ENCODE measurements at places on chromosomes 5 and 9.

DNA sequence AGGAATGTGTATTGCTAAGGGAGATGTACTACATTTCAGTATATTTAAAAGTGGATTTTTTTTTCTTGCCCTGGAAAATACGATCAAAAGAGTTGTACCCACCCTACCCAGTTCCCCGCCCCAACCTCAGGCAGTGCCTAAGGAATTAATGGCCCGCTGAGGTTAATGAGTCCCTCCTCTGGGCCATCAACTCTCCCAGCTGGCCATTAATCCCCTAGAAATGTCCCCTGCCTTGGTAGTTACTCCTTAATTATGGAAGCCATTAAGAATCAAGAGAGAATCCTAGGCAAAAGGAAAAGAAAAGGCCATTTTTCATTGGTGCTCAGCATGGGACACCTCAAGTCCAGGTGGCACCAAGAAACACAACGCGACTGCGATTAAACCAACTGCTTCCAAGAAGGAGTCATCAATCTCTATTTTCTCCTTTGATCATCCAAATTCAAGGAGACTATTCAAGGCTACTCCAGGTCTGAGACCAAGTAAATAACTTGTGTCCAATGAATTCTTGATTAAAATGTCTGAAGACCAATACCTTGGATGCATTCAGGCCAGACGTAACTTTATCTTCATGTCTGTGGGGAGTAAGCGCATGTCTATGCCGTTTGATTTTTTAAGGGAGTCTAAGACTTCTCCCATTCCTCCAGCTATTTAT is 1962.2 kb upstream of the WWC1 start:
- DNase-seq = no peak

GRCh38 chr5:88887342-88887741 is 4.4 kb upstream of the MEF2C start:
- DNase-seq = no peak

DNA sequence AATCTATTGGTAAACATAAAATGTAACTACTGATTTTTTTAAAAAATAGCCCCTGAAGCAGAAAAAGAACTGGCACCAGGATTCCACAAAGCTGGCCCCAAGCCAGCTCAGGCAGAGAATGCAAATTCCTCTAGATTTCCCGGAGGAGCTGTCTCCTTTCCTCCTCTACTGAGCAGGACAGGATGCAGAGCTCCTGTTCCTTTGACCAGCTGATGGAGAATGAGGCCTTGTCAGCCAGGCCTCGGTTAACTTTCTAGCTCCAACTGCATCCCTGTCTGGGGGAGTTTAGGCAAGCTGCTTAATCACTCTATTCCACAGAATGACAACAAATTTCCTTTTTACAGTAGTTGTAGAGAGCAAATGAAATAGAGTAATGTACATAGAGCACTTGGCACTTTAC is 155.5 kb downstream of the GNAQ start:
- no peak for DNase-seq

DNA sequence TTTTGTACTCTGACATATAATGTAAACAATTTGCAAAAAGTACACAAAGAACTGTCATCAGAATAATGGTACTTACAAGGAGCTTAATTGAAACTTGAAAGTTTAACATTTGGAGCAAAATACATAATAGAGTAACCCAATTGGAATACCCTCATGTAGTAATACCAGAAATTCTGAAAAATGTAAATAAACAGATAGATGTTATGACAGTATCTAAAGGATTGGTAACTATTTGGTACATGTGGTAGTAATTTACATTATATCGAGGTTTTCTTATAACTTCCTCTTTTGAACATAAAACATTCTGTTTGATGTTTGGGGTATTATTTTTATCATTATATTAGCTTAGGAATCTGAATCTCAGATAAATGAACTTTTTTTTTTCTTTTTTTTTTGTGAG is 211.7 kb upstream of the ELL2 start:
- no peak for DNase-seq

DNA sequence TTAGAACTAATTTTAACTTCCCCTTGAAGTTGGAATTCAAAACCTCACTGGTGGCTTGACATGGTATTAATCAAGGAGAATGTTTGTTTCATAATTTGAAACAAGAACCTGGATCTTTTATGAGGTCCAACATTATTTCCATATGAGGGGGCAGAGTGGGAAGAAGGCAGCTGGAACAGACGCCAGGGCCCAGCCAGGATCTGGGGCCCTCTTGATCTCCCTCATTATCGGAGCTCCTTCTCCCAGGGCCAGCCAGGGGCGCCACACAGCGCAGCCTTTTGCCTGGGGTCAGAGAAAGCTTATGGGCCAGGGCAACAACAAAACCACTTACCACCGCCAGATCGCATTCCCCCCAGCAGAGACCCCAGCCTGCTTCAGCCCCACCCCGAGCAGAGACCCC is 27.1 kb upstream of the NKD2 start:
- DNase-seq = no peak

- DNase-seq = no peak
Measured at GRCh38 chr5:135095052-135095715, 61.2 kb upstream of the PITX1 start.

GRCh38 chr9:127567035-127567729 is 44.9 kb upstream of the STXBP1 start:
- no peak for DNase-seq

- DNase-seq = no peak
Measured at GRCh38 chr5:159206818-159207217, 2.5 kb downstream of the RNF145 start.

DNA sequence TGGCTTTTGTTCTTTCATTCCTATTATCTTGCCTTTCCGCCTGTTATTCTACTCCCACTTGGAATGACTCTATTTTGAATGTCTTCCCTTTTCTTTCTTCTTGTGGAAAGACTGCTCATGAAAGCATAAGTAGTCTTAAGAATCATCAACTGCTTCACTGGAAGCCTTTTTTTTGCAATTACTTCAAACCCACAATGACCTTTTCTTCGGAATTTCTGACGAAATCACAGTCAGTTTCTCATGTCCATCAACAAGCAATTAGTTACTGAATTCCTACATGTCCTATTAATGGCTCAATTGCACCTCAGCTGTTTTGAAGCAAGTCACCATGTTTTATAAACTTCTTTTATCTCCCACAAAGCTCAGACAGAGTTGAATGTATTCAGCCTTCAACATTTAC is 196.2 kb downstream of the TARS1 start:
- no peak for DNase-seq

GRCh38 chr5:68214482-68215207 is 911 bp upstream of the PIK3R1 start:
- DNase-seq = no peak

GRCh38 chr5:119397518-119398380 is 41.9 kb downstream of the TNFAIP8 start:
- DNase-seq = no peak

DNA sequence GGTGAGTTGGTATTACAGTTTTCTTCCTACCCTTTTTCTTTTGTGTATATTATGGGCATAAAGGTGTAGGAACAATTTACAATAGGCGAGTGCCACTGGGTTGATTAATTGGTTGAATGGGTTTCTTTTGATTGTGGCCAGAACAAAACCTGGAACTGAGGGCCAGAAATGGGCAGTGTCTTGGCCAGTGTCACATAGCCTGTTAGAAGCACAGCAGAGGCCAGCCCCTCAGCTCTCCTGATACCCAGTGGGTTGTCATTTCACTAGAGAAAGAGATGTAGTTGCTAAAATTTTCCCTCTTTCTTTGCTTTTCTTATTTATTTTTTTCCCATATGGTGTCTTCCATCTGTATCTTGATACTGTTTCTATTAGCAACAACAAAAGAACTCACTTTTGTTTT is 38.8 kb upstream of the SEMA6A start:
- DNase-seq = no peak

DNA sequence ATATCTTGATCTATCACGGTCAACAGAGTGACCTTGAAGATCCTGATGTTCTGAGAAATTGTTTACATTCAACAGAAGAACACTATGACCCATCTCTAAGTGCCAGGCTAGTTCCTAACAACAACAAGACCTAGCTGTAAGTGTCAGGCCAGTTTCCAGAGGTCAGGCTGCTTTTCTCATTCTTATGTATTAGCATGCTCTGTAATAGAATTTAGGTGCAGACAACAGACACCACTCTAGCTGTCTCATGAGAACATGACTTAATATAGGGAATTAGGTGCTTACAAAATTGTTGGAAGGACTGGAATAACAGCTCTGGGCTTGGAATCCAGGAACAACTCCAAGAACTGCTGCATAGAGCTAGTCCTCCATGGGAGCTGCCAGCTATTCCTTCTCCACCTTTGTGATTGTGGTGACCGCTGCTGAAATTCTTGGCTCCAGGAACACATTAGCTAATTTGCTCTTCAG is 138.7 kb downstream of the SNX18 start:
- no peak for DNase-seq

DNA sequence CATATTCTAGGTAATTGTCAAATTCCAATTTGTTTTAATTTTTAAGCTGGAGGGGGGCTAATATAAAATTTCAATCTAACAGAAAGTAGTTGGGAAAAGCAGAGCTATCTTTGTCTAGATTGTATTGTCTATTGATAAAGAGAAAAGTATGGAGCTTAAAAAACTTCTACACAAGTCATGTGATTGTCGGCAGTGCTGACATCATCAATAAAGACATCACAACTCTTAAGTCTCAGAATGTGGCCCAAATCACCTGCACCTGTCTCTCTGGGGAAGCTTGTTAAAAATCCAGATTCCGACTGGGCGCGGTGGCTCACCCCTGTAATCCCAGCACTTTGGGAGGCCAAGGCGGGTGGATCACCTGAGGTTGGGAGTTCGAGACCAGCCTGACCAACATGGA is 333.8 kb downstream of the RASEF start:
- no peak for DNase-seq

GRCh38 chr5:68467794-68468193 is 252.2 kb downstream of the PIK3R1 start:
- DNase-seq = no peak

DNA sequence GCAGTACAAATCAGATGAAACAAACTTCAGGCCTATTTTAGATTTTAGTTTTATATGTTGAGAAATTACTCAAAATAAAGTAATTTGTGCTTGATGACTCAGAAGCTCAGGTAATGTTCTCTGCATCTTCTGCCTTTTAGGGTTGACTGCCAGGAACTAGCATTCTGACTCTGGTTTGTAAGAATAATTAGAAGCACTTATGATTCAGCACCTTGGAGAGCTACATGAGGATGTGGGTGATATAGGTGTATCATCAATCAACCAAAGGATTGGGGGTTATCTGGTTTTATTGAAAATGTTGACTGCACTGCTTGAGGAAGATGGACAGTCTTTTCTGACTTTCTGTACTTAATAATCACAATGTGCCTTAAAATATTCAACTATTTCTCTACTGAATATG is 118.7 kb upstream of the SGCD start:
- DNase-seq = no peak

DNA sequence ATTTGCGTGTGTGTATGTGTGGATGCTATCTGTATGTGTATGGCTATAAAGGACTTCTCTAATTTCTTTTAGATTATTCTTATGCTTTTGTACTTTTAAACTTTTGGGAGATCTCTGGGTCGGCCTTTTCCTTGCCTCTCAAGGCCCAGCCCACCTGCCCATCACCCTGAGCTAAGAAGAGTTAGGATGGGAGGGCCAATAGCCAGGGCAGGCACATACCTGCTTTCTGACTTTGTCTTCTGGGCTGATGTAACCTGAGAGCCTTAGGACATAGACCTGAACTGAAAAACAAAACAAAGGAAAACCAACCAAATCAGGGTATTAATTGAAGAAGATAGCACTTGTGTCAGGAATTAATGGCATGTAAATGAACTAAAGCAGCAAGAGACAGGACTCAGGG is 100.2 kb downstream of the IRX1 start:
- no peak for DNase-seq

DNA sequence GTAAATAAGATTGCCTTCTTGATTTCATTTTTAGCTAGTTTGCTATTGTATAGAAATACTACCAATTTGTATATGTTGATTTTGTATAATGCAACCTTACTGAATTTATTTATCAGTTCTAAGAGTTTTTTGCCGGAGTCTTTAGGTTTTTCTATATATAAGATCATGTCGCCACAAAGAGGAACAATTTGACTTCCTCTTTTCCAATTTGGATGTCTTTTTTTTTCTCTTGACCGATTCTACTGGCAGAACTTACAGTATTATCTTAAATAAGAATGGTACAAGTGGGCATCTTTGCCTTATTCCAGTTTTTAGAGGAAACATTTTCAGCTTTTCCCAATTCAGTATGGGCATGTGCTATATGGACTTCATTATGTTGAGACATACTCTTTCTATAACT is 624.7 kb upstream of the ACO1 start:
- DNase-seq = no peak

- no peak for DNase-seq
Measured at GRCh38 chr9:137230705-137231371, at the start of gene SLC34A3. Gene SLC34A3, plus strand, starts transcription at chr9:137230901. Its CDS starts 802 bp downstream, at chr9:137231703.

DNA sequence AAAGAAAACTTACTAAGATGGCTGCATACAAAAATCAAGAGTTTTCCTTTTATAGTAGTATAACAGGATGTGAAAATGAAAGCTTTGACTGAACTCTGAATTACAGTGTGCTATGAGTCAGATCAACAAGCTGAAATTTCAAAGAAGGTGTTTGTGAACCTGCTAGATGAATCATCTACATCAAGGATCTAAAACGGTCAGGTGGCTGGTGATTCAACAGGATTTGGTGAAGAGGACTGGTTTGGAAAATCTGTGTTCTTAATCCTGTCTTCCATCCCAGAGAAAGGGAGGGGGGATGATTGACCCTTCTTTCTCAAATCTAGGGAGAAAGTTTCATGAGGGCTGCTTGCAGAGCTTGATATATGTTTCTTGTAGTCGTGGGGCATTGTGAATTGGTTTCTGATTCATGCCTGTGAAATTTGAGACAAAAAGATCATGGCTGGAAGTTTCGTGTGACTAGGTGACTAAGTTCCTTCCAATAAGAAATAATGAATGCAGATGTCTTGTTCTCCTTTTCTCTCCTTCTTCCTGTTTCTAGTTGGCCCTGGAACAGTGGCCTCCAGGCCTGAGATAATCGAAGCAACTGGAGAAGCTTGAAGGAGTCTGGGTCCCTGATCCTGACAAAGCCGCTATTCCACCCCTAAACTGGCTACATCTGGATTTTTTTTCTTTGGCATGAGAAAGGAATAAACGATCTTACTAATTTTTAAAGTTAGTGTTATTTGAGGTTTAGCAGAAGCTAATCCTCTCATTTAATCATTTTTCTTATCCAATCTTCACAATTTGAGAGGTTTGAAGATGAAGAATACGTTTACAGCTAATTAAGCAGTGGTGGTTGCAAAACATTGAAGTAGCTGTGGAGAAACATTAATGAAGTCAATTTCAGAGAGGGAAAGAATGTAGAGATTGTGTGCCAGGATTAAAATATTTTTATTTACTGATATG is 67.2 kb downstream of the MRPS30 start:
- no peak for DNase-seq

- DNase-seq = no peak
Measured at GRCh38 chr9:135358552-135358940, 121.0 kb upstream of the PPP1R26 start.

- DNase-seq = peak; percentile 48
Measured at GRCh38 chr5:150763023-150763769, 4.4 kb upstream of the DCTN4 start.

DNA sequence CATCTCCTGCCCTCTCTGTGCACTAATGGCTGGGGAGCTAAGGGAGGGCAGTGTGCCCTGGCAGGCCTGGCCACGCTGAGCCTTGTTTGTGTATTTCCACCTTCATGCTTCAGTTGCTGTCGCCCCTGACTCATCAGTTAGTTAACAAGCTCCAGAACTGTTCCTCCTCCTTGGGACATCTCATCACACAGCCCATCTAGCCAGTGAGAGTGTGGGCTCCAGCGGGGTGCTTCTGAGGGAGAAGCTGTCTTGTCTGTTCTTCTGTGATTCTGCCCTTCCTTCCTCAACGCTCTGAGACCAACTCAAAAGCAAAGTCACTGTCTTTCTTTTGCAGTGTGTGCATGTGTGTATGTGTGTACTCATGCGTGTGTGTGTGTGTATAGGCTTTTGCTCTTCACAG is 58.3 kb upstream of the CPEB4 start:
- no peak for DNase-seq
